ENCODE measurements at places on chromosomes 4 and X.

- no peak for DNase-seq
These were observed 74.9 kb downstream of the TBL1X start for GRCh38 chrX:9539605-9540387.

DNA sequence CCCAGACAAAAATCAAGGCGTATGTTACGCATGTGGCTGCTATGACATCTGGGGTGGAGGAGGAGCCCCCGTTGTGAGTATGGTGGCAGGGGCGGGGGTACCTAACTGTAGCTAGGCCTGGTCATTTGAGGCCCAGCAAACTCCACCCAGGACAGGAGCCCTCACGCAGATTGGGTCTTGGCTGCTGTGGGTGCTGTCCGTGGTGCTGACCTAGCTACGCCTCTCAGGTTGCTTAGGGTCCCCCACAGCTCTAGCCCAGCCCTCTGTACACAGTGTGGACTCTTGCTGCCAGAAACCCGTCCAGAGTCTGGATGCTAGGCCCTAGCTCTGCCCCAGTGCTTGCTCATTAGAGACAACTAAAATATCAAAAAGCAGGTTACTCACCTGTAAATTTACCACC, 146.7 kb upstream of the PSAPL1 start:
- DNase-seq = peak; percentile 65

DNA sequence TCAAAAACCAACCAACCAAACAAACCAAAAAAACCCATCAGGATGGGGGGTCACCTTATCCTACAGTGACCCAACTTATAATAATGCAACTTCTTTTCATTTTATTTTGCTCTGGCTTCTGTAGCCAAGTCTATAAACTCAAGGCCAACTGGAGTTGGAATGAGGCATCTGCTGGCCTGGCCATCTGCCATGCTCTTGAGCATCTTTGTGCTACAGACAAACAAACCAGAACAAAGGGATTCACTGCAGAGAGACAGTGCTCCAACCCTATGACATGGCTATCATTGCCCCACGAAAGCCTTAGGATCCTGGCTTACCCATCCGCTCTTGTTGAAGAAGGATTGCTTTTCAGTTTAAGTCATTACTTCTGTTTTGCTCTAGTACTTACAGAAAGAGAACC, 49.2 kb upstream of the SCRG1 start:
- DNase-seq = peak; percentile 49

- DNase-seq = no peak
These were observed 57.2 kb upstream of the CXorf66 start for GRCh38 chrX:140022482-140022881.

- DNase-seq = no peak
These were observed 121.9 kb downstream of the SMIM20 start for GRCh38 chr4:26035921-26036320.

DNA sequence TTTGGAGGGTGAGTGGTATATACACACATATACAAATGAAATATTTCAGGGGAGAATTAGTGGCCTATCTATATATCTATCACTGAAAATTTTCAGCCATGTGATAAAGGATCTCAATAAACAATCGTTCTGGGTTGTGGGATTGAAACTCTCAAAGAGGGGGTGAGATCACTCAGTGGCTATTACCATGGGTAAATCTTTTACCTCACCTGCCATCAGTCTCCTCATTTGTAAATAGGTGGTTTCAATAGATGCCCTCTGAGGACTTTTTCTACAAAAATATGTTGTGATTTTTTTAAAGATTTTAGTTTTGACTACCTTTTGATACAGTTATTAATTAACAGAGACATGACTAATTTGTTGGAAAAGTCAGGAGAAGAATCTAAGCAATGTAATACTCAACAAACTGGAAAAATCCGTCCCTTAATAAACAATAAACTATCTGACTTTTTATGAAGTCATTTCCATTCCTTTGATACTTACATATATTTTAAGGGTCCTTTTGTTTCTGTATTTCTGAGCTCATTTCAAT, 192.8 kb downstream of the MAD2L1 start:
- DNase-seq = no peak
